SK-N-DZ (cell line): ENCODE measurements at places on chromosomes 6 and 20.

DNA sequence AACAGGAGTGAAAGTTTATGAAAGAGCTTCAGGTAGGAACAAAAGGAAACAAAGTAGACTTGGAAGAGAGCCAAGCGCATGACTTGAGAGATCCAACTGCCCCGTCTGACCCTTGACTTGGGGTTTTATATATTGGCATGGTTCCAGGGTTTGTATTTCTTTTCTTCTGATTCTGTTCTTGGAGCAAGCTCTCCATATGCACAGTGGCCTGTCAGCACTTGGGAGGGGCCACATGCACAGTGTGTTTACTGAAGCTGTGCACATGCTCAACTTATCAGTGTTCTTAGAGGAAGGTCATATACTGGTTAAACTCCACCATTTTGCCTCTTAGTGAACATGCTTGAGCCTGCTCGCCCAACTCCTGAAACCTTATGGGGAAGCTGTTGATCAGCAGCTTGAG is 953.7 kb downstream of the TFAP2A start:
- DNase-seq = no peak

DNA sequence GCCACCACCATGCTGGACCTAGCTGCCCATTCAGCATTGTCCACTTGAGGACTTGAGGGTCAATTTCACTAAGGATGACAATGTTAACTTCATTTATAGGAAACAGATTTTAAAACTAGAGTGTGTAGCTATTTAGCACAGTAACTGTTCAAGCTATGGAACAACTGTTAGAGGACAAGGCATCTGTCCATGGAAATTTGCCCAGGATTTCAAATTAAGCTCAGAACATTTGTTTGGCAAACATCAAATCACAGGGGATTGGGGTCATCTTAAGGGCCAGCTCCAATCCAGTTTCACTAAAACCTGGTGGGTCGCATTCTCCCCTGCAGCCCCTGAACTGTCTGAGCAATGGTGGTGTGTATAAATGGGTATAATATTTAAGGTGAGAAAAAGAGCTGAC is 35.1 kb downstream of the PM20D2 start:
- no peak for DNase-seq

- no peak for DNase-seq
These were observed 11.7 kb upstream of the SIRPG start for GRCh38 chr20:1669304-1669703.

- DNase-seq = no peak
These were observed 40.7 kb upstream of the TAGAP start for GRCh38 chr6:159085396-159085895.

GRCh38 chr6:63584566-63584965 is 12.3 kb downstream of the LOC128125822 start:
- DNase-seq = no peak

- DNase-seq = peak; percentile 94
These were observed 45.8 kb downstream of the TM9SF4 start for GRCh38 chr20:32155017-32155981.

GRCh38 chr6:44712353-44713111 is 325.0 kb downstream of the CDC5L start:
- DNase-seq = peak; percentile 72

- DNase-seq = no peak
These were observed 86.5 kb downstream of the QRSL1 start for GRCh38 chr6:106715922-106716321.

GRCh38 chr20:47665221-47665991 is 119.9 kb downstream of the SULF2 start:
- no peak for DNase-seq

DNA sequence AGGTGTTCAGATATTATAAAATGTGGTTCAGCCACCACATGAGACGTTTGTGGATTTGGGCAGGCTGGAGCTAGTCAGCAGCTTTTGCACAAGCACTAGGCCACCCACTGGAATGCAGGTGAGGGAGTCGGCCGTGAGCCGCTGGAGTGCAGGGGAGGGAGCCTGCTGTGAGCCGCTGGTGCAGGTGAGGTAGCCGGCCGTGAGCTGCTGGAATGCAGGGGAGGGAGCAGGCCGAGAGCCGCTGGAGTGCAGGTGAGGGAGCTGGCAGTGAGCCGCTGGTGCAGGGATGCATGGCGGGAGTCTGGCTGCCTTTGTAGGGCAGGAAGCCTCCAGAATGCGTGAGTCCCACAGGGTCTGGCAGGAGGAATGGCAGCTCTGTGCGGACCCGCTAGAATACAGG is 1907.6 kb upstream of the DEFB115 start:
- no peak for DNase-seq

GRCh38 chr6:6248651-6249050 is 71.8 kb downstream of the F13A1 start:
- no peak for DNase-seq

- DNase-seq = no peak
These were observed 460.9 kb downstream of the GJA1 start for GRCh38 chr6:121896363-121896762.

- DNase-seq = no peak
These were observed 53.0 kb upstream of the GPR6 start for GRCh38 chr6:109925075-109925474.

DNA sequence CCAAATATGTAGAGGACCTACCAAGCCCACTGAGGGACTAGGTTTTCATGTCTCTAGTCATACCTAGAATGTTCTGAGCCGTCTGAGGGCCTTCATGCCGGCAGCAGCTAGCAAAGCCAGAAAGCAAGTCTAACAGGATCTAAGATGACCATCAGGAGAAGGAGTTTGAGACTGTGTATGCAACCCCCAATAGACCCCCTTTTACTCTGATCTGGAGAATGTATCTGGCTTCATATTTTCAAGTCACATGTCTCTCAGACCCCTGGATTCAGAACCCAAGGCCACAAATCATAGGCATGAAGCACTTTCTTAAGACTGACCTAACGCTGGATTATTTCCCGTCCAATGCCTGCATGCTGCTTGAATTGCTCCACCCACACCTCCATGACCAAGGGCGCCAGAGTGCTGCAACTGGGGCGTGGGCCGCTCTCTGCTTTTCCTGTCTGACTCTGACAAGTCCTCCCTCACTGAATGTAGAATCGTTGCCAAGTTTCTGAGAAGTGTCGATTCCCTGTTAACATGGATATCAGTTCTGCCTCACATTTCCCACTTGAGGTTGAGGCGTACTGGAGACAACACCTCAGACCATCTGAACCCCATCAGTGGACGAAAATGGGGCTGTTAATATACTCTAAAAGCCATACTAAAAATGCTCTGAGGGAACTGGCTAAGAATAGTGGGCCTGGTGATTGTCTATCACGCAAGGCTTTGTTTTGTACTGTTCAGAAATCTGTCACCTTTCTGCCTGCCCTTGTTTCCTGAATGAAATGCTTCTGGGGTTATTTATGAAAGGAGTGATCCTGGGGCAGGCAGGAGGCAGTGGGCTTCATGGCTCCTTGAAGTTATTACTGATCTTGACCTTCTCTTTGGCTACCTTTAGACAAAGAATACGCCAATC is 23.9 kb upstream of the ASXL1 start:
- DNase-seq = no peak

DNA sequence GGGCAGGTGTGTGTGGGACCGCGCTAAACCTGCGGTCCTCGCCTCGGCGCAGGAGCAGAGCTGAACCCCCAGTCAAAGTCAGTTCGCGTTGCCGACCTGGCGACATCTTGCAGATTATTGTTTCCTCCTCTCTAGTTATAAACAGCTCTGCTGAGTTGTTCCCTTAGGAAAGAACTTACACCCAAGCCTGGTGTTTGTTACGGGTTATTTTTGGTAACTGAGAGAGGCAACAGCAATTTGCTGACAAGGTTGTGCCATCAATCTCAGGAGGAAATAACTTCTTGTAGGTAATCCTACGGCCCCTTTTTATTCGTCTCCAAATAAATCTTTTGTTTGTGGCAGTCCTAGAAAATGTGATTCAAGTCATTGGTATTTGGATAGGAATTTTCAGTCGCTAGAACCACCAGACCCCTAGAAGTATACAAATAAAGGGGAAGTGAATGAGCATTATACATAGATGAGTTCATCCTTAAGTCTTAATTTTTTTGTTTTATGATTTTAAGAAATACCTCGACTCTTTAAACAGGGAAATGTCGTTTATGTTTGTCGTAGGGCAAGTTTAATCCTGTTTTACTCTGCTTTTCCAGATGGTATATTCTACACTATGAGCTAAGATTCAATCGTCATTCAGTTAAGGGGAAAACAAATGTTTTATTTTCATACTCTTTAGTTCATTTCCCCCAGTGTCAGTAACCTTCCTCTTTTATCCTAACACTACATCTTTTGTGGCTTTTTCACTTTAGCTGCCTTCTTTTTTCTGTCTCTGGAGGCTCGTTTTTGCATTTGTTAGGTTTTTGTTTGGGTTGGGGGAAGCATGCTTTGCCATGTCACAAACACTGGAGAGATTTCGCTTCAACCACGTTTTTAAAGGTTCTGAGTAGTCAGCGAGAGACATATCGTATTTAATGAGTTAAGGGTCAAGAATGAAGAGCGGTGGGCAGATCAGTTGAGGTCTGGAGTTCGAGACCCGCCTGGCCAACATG is 1.2 kb downstream of the PM20D2 start:
- peak; percentile 19 for DNase-seq

- no peak for DNase-seq
These were observed 9.9 kb downstream of the MAP3K4 start for GRCh38 chr6:161001421-161001820.

DNA sequence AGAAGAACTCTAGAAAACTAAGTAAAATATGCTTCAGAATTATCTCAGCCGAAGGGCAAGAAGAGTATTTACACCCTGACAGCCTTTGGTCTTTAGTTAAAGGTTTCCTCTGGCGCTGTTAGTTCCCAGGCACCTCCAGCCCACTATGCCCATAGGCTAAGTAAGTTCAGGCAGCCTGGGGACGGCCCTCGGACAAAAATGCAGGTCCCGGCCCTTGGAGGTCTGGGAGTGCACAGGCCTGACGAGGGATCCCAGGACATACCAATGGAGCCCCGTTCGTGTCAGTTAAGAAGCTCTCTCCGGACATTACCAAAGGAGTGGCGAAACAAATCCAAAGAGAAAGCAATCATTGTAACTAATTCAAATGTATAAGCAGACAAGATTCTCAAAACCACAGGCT is 311.8 kb downstream of the CD83 start:
- no peak for DNase-seq

GRCh38 chr6:85675030-85675819 is 32.5 kb upstream of the SYNCRIP start:
- DNase-seq = peak; percentile 21

- DNase-seq = peak; percentile 37
These were observed 144.3 kb downstream of the GRIK2 start for GRCh38 chr6:101537753-101538316.

GRCh38 chr6:160039441-160039840 is 70.6 kb downstream of the IGF2R start:
- no peak for DNase-seq

GRCh38 chr6:132513831-132514545 is 1.1 kb upstream of the STX7 start:
- no peak for DNase-seq

DNA sequence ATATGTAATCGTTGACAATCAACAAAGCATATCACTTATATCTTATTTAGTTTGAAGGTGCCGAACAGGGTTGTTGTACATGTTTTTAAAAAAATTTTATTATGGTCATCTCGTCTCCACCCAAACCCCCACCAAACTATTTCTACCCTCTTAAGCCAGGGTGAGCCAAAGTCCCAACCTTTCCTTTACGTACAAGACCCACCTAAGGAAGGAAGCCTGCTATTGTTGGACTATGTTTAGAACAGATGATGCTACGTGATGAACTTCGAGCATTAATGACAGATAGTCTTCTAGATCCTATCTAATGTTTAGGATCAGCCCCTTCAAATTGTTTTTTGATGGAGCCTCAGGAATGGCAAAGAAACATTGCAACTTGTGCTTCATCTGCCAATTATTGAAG is 44.4 kb downstream of the CLIC5 start:
- no peak for DNase-seq

DNA sequence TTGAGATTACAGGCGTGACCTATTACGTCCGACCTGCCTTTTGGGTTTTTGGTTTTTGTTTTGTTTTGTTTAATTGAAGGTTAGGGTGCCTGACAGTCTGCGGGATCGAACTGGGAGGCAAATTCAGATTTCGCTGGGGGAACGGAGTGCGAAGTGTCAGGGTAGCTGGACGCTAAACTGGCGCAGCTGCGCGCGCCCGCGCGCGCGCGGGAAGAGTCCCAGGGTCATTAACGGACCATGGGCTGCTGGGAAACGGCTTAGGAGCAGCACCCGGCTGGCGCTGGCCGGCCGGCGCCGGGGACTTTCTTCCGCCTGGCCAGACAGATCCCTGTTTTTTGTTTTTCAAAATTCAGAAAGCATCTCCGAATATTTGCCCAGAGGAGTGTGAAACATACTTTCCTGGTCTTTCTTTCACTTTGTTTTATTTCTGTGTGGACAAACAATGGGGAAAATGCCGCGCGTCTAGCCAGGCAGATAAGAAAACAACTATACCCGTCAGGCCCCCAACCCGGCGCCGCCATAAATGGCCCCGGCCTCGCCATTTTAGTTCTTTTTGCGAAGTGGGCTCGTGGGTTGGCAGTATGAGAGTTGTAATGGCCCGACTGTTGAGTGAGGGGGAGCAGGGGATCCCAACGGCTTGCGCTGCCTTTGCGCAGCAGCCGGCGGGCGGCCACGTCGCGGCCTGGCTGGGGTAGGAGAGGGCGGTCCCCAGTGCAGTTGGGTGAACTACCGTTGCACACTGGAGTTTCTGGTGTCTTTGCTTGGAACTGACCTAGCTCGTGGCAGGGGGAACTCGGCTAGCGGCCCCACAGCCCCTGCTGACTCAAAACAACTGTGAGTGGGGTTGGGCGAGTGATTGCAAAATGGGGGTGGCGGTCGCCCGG is 7.1 kb downstream of the HSPA1B start:
- DNase-seq = peak; percentile 92

DNA sequence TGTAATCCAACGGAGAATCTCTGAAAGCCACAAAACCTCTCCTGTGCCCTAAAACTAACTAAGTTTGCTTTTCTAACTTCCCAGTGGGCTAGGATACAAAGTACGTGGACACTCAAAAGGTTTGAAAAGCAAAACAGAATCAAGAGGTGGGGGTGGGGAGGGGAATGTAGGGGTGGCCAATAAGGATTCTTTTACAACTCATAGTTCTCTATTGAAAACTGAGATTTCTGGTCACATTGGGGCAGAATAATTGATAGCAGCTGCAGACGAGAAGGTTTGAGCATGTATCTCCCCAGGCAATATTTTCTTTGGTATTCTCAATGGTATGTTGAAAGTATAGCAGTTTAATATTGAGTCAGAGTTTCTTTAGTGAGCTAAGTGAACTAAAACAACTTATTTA is 376.7 kb upstream of the CITED2 start:
- DNase-seq = no peak

- no peak for DNase-seq
These were observed 14.6 kb upstream of the SYNJ2 start for GRCh38 chr6:157967020-157967419.
